ENCODE measurements at places on chromosomes 4 and X.

- no peak for DNase-seq
Measured at GRCh38 chr4:174707902-174708301, 121.1 kb downstream of the GLRA3 start.

GRCh38 chrX:66039944-66040343 lies at the start of gene VSIG4:
TSS of gene VSIG4 (minus strand) at chrX:66040080. CDS start at chrX:66039998, 82 bp downstream.
- DNase-seq: no peak

DNA sequence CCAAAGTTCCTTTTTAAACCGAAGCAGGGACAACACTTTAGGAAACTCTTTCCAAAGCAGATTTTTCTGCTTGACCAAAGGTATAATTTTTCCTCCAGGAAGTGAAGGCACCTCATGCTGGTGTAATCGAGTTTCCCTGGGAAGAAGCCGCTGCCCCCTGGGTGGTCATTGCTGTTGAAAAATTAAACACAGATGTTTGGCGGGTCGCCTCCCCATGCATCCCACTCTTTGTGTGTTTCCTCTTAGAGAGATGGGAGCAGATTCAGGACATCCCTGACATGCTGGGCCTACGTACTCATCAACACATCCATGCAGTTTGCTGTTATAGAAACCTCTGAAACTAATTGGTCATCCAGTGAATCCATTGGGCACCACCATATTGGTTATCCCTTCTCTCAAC lies 179.2 kb upstream of the HCCS start:
- no peak for DNase-seq

- no peak for DNase-seq
Measured at GRCh38 chr4:87073199-87074120, 138.6 kb downstream of the AFF1 start.

DNA sequence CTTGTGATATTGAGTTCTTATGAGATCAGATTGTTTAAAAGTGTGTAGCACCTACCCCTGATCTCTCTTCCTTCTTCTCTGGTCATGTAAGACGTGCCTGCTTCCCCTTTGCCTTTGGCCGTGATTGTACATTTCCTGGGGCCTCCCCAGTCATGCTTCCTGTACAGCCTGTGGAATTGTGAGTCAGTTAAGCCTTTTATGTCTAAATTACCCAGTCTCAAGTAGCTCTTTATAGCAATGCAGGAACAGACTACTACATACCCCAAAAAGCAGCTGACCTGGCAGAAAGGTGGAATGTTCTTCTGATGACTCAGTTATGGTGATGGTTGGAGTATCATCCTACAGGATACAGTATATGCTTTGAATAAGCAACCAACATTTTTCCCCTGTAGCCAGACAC lies 11.4 kb upstream of the MCUB start:
- DNase-seq: no peak

GRCh38 chrX:155534800-155535199 lies 76.4 kb upstream of the F8A3 start:
- no peak for DNase-seq

DNA sequence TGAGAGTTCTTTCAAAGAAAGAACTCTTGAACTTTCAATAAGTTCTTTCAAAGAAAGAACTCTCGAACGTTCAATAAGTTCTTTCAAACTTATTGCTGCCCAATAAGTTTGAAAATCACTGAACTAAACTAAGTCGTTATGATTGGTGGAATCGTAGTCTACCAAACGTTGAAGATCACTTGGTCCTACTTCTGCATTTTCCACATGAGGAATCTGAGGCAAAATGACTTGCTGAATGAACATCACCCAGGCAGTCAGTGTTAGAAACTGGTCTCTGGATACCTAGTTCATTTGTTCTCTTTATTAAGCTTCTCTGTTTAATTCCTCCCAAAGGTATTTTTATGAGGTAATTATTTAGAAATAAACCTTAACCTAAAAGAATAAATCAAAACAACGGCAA lies 7.1 kb upstream of the CNOT6L start:
- no peak for DNase-seq

- no peak for DNase-seq
Measured at GRCh38 chrX:12891915-12892506, 14.4 kb upstream of the TLR8 start.

- no peak for DNase-seq
Measured at GRCh38 chr4:106906728-106907127, 129.4 kb downstream of the DKK2 start.
